ENCODE measurements at places on chromosomes 12 and 14.

DNA sequence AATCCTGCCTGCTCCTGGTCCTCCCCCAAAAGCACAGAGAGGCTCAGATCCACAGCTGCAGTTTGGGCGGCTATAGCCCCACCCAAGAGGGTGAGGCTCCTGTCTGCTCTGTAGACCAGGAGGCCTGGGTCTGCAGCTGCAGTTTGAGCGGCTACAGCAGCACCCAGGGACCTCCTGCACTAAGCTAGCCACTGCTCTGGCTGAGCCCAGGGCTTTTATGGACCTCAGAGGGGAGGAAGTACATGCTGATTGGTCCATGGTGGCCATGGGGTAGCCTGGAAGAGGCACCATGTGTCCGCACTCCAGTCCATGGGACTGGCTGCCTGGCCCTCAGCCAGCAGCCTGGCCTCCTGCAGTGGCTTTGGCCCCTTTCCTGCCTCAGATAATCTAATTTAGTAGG is 49.6 kb upstream of the GSC start:
- no peak for DNase-seq

GRCh38 chr12:104143002-104143401 is 5.0 kb upstream of the NFYB start:
- DNase-seq = no peak

GRCh38 chr12:119072440-119072839 is 91.1 kb downstream of the SRRM4 start:
- DNase-seq = no peak

DNA sequence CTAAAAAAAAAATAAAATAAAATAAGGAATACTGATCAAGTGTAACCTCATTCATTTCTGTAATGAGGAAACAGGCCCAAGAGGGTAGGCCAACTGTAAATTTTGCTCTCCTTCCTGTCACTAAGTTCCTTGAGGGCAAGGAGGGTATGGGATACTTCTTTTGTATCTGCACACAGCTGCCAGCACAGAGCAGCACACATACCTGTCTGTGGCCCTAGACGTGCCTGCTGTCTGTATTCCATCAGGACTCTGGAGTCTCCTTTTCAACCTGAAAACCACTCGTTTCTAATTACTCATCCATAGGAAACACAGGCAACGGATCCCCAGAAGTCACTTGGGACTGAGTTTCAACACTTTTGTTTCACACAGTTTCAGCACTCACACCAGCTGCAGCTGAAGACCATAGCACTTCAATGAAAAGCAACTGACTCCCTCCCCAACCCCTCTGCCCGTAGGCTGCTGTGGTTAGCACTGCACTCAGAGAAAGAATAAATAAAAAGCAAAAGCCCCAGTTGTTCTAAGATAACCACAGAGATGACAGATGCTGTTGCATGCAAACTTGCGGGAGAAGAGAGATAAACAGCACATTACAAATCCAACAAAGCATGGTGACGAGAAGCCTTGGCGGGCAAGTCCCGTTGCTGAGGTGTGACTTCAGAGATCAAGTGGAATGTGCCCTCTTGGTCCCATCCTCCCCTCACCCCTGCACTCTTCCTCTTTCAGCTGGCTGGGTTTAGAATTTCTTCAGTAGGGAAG is 24.9 kb downstream of the CRACR2A start:
- DNase-seq = no peak

GRCh38 chr12:45302621-45303369 is 86.9 kb downstream of the ANO6 start:
- DNase-seq = no peak

DNA sequence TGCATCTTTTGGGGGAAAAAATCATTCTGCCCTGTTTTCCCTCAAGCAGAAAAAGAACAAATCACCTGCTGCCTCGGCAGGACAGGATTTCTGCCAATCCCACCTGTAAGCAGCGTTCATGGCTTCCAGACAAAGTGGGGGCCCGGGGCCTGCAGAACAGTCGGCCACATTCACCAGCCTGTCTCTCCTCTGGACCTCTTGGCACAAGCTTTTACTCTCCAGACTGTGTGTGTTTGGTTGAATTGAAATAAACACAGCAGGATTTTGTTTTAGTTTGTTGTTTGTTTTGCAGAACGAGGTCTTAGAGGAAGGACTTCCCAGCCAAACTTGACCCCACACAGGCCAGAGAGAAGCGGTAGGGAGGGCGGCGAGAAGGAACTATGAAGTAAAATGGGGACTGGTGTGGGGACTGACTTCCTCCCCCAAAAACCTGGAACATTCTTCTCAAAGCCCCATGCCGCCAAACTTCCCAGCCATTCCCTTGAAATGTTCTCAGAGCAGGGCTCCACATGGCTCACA is 41.7 kb upstream of the FOS start:
- no peak for DNase-seq

DNA sequence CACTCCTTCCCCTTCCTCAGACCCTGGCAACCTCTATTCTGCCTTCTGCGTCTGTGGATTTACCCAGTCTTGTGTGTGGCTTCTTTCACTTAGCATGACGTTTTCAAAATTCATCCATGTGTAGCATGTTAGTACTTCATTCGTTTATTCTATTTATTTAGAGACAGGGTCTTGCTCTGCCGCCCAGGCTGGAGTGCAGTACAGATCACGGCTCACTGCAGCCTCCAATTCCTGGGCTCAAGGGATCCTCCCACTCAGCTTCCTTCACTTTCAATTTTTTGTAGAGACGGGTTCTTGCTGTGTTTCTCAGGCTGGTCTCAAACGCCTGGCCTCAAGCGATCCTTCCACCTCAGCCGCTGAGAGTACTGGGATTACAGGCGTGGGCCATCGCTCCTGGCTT is 37.0 kb downstream of the B4GALNT3 start:
- DNase-seq = no peak

GRCh38 chr12:131032082-131032750 is 78.5 kb downstream of the ADGRD1 start:
- no peak for DNase-seq

- DNase-seq = peak; percentile 13
Observed at GRCh38 chr14:60349663-60350365, 100.8 kb downstream of the PPM1A start.

GRCh38 chr14:101992708-101993107 is 28.3 kb downstream of the DYNC1H1 start:
- no peak for DNase-seq

DNA sequence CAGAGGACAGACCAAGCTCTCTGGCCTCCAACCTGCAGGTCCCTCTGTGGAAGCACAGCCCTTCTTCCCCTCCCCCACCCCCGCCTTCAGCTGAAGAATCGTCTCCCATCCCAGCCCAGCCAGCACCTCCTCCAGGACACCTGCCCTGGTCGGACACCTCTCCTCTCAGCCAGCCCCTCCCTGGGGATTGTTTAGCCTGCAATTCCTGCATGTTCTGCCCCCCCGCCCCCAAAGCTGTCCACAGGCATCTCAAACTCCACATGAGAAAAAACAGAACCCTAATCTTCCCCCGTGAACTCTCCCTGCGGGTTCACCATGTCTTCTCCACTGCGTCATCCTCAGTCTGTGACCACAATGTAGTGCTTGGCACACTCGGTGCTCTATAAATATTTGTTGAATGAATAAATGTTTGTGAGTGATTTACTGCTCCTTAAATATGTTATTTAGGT is 24.1 kb downstream of the PRIMA1 start:
- peak; percentile 41 for DNase-seq

GRCh38 chr14:96501217-96501739 is 904 bp upstream of the PAPOLA start:
- DNase-seq = no peak

DNA sequence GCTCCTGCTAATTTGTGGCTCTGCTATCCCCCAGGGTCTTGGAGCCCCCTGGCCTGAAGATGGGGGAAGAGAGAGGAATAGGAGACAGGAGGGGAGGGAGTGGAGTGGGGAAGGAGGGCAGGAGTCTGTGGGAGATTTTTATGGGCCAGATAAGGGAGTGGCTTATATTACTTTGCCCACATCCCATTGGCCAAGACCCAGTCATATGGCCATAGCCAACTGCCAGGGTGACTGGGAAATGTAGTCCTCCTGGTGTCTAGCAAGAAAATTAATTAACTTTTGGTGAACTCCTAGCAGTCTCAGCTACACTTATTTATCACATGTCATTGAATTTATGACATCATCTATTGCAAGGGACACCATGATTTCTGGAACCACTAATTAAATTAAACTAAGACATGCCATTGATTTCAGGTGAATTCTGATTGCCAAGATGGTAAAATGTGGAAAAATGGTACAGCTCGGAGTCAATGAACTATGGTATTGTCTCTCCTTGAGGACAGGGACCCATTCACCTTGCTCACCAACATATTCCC is 50.3 kb downstream of the ESRRB start:
- no peak for DNase-seq

GRCh38 chr12:122031342-122032216 is 9.9 kb downstream of the BCL7A start:
- DNase-seq = no peak

DNA sequence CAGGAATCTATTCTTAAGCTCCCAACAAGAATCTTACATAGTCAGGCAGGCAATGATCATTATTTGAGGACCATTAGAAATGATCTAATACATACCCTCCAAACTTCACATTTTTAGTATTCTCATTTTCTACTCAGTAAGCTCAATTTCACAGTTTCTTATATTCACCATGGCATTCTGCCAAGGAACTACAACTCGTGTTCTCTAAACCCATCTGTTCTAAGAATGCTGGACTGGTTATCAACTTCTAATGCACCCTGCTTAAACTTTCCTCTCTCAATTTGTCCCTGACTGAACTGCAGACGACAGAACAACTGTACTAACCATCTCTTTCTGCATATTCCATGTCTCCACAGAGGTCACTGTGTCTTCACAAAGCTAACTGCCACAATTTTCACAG is 58.6 kb downstream of the GXYLT1 start:
- DNase-seq = no peak

DNA sequence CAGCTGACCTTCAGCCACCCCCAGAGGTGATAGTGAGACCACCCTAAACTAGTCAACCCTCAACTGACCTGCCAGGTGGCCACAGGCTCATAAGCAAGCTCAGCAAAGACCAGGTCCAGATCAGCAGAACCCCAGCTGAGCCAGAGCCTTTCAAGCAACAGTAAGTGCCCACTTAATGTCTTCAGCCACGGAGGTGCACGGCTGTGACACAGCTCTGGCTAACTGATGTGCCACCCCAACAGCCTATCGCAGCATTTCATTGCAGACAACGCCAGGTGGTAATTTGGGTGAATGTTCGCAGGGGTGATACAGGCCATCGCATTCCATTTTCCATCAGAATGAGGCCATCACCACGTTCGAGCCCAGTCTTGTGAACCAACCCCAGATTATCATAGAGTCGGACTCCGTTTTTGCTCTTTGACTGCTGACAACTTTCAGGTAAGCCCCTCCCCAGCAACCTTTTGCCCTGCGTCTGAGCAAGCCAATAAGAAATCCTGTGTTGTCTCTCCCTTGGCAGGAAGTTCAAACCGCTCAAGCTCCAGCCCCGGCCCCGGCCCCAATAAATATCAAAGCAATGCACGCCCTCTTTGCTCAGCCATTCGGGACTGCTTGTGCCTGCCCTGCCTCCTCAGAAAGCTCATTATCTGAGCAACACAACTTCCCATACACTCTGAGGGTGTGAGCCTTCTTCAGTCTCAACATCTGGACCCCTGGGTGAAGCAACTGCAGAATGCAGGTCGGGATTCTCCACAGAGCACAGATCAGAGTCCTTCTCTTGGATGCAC is 44.4 kb downstream of the JAG2 start:
- no peak for DNase-seq

DNA sequence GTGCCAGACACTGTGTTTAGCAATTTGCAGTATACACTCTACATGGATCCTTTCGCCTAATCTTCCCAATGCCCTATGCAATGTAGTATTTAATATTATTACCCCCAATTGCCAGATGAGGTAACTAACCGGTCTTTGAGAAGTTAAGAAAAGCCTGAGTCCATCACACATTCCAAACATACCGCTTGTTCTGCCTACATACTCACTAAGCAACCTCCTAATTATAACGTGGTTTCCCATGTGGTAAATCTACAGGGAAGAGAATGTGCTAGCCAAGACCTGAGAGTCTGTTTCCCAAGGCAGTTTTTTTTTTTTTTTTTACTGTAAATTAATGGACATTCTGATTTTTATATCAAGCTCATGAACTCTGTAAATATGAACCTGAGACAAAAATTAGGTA is 37.2 kb downstream of the ATP2B1 start:
- no peak for DNase-seq

- no peak for DNase-seq
Observed at GRCh38 chr14:47442211-47442610, 233.2 kb downstream of the MDGA2 start.

- no peak for DNase-seq
Observed at GRCh38 chr12:40224439-40225291, at the start of gene LRRK2. Gene LRRK2, plus strand, starts transcription at chr12:40224997. Its CDS starts 135 bp downstream, at chr12:40225132.

GRCh38 chr14:69657950-69658355 is 46.6 kb downstream of the SUSD6 start:
- DNase-seq = peak; percentile 46

GRCh38 chr14:83779266-83779665 is 1750.7 kb upstream of the FLRT2 start:
- no peak for DNase-seq
